ENCODE measurements at places on chromosomes 7 and 10.

DNA sequence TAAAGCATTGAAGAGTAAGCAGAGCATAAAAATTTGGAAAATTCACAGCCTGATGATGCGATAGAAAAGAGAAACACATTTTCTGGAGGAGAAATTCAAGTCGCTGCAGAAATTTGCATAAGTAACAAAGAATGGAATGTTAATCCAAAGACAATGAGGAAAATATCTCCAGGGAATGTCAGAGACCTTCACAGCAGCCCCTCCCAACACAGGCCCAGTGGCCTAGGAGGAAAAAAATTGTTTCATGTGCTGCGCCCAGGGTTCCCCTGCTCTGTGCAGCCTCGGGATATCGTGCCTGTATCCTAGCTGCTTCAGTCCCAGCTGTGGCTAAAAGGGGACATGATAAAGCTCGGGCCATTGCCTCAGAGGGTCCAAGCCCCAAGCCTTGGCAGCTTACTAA, 206.8 kb downstream of the TPK1 start:
- peak; percentile 50 for DNase-seq

DNA sequence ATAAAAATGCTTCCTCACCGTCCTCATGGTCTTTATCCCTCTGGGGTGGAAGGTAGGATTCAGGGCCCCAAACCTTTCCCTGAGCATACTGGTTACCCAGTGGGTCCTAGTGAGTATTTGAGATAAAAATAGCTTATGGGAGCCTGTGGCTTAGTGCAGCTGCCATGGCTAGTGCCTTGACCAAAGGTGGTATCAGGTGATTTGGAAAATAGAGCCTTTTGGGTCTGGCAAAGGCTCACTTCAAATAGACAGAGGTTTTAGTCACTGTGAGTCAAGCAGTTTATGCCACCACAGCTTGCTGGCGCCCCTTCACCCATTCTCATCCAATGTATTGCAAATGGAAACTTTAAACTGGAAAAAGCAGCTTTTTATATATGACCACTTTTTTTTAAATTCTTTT, 30.4 kb downstream of the PLAU start:
- DNase-seq: no peak

DNA sequence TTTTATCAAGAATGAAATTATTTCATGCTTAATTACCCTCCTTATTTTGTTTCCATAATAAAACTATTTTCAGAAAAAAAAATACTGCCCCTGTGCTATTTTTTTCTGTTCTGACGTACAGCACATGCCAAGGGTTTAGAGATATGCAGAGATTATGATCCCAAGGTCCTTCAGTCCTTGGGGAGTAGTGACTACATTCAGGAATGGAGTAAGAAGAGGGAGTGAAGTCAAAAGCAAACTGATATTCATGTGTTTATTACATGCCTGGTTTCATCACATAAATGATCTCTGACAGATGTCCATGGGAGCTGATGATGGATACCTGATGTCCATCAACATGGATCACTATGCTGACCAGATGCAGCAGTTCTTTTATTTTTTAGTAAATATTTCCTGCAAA, 17.2 kb downstream of the AKAP9 start:
- DNase-seq: no peak

GRCh38 chr10:8416192-8416701, 361.8 kb downstream of the GATA3 start:
- DNase-seq: no peak

- no peak for DNase-seq
Measured at GRCh38 chr10:106401161-106401560, 763.3 kb downstream of the SORCS1 start.
